ENCODE measurements at places on chromosomes 2 and 18.

- no peak for DNase-seq
Measured at GRCh38 chr2:201931951-201932350, 101.7 kb upstream of the FZD7 start.

DNA sequence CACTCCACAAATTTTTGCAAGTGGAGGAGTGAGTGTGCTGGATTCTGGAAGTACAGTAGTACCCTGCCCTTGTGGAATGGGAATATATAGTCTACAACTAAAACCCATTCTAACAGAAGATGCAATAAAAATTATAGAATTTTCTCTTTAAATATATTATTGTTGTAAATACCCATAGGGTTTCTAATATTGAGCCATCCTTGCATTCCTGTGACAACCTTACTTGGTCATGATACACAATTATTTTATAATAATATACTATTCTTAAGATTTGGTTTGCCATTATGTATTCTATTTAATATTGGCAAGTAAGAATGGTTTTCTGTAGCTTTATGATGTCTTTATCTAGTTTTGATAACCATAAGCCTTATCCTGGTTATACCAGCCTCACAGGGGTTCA lies 52.2 kb downstream of the EML6 start:
- DNase-seq, result no peak

DNA sequence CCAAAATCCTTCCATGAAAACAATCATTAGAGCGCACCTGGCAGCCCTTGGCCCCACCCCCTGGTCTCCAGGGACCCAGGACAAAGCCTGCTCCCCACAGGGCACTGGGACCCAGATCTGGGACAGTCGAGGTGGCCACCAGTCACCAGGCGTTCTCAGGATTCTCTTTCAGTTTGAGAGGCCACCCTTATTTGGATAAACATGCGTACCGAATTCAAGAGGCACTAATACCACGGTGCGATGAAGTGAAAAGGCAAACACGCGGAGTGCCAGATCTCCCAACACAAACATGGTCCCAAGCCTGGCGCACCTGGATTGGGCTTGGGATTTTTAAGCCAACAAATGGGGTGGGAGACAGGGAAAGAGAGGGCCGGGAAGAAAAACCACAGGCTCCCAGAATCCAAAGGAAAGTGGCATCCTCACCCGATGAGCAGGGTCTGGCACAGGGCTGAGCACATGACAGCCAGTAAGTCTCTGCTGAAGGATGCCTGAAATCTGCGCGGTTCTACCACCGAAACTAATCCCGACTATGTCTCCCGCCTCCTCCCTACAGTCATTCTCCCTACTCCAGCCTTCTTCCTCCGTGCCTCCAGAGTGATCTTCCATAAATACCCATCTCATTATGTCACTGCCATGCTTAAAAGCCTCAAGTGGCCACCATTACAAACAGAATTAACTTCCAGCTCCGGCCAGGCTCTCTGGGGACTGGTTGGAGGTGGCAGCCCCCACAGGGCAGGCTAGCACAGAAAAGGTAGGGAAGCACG lies 60.9 kb upstream of the KLHL29 start:
- no peak for DNase-seq

- DNase-seq, result no peak
Measured at GRCh38 chr18:47036298-47036874, 965 bp upstream of the ELOA2 start.

DNA sequence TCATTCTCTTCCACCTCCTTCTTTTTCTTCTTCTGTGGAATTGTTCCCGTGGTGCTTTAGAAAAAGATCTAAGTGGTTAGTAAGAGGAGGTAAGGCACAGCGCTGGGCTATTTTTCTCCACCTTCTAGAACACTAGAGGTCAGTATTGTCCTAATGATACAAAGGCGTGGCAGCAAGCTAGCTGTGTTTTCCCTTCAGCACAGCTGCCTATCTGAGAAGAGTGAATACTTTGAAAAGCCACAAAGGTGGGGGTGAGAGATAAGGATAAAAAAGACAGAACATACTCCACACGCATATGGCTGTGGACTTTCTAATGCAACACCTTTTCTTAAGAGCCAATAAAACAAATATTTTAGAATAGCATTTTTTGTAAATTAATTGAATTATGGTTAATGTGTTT lies 2.1 kb downstream of the CNTNAP5 start:
- no peak for DNase-seq

DNA sequence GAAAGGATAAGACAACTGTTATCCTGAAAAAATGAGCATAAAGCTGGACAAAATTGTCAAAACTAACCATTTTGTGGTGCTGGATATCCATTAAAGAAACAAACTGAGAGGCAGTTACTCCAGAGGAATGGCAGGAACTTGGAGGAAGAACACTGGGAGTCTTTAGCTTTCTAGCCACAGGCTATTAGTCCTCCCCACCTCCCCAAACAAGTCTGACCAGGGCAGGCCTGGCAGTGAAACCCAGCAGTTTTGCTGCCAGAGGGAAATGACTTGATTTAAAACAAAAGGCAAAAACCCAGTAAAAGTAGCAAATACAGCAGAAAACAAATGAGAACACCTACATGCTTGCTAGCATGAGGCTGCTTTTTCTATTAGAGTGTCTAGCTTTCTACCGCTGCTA lies 34.9 kb downstream of the OSBPL1A start:
- no peak for DNase-seq
